ENCODE measurements at places on chromosomes 7 and 10.

- DNase-seq, result peak; percentile 42
These were observed 91.0 kb upstream of the STRIP2 start for GRCh38 chr7:129343099-129343700.

DNA sequence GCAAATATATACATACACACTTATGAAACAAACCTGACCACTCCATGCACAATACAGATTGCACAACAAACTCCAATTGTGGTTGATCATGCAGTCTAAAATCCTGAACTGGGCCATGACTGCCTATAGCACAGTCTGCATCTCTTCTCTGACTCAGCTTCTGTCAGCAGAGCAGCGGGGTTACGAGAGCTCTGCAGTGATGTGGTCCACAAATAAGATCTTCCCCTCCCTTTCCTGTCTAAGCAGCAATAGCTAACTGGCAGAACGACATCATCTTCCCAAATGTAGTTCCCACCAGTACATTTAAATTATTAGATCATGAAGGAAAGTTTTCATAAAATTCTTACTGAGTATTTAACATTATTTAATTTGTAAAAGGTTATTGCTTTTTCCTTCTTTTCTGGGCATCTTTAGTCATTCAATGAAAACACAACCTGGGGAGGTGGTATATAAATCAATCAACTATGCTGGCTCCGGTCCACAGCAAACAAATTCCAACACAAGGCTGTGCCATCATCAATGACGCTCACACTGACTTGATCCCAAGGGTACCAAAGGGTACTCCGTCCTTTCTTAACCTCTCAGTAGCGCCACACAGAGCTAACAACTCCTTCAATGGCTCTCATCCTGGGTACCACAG lies 17.1 kb downstream of the ARHGAP21 start:
- no peak for DNase-seq

GRCh38 chr7:768881-769504 lies 41.9 kb upstream of the PRKAR1B start:
- DNase-seq, result no peak

DNA sequence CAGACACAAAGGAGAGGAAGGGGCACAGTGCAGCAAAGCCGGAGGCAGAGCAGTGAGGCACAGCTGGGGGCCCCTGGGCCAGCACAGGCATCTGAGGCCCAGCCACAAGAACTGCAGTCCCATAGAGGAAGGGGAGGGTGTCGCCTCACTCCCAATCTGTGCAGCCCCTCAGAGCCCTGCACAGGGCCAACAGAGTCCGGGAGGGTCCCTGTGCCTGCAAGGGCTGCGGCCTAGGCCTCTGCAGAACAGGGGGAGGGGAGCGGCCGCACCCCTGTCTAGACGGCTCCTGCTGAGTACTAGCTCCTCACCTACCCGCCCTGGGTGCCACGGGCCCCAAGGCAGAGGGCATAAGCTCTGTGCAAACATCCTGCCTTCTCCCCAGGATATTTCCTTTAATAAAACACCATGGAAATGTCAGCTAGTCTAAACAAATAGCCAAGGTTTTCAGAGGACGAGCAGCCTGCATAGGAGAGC lies 32.4 kb upstream of the RET start:
- no peak for DNase-seq

DNA sequence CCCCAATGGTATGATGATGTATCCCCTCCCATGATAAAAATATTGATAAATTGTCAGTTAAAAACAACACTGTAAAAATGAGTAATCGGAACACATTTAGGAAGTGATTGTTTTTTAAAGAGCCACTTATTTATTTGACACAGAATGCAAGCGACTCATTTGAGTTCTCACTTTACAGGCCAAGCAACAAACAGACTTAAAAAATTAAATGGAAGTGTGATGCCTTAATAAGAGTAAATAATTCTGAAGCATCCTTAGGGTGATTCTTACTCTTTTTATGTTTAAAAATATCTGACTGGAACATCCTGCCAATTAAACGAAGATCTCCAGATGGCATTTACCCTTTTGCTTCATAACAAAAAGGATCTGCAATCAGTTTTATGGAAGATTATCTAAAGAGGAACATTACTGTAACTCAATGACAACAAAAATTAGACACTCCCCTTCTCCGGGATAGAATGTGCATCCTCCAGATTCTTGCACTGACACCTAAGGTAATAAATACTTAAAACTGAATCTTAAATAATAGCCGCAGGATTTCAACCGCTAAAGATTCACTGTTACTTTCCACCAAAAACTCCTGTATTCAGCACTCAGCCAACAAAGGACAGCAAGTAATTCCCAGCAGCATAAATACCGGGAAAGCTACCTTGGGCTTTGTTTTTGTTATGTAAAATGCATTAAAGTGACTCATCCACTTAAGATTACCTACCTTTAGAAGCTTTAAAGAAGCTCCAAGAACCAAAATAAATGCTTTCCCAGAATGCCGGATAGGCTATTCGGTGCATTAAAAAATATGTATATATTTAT lies 1.7 kb downstream of the CACNA2D1 start:
- no peak for DNase-seq

- DNase-seq, result no peak
These were observed 180.9 kb downstream of the PLXNA4 start for GRCh38 chr7:132395361-132395760.

GRCh38 chr10:120883071-120883470 lies 31.9 kb downstream of the WDR11 start:
- no peak for DNase-seq

DNA sequence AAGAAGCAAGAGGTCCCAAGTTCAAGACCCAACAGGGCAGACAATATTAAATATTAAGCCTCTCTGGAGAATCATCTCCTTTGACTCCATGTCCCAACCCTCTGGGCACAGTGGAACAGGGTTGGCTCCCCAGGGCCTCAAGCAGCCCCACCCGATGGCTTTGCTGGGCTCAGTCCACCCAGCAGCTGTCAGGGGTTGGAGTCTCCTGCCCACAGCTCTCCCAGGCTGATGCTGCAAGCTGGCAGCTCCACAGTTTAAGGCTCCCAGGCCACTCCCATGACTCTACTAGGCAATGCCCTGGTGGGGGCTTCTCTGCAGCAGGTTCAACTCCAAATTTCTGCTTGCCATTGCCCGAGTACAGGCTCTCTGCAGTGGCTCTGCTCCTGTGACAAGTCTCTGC lies 55.1 kb downstream of the LARP4B start:
- DNase-seq, result no peak

DNA sequence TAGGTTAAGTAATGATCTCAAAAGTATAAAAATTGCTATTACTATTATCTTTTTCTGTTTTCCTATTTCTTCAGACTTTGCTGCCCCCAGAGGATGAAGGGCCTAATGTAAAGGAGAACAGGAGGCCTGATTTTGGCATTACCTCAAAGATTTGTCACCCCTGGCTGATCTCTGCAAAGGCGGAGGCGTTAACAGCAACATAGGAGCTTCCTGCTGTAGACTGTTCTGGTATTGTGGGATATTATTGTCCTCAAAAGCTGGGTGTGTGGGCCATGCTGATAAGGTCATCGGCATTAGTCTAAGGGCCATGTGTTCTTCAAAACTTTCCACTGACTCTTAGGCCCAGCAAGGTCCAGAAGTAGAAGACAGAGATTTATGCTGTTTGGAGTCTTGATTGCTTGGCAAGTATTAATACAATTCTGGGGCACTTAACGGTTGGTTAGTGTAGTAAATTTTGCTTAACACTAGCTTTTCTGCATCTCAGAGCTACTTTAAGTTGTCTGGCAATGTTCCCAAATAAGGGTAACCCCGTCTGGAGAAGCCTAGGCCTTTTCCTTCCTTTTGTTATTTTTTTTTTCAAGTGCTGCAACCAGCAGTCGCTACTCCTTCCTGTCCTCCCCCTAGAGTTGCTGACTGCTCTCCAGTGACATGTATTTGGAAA lies 14.0 kb upstream of the ENTPD1 start:
- DNase-seq, result peak; percentile 54

All from OCI-LY7 (cell line).